ENCODE measurements at places on chromosomes 2 and 18.

DNA sequence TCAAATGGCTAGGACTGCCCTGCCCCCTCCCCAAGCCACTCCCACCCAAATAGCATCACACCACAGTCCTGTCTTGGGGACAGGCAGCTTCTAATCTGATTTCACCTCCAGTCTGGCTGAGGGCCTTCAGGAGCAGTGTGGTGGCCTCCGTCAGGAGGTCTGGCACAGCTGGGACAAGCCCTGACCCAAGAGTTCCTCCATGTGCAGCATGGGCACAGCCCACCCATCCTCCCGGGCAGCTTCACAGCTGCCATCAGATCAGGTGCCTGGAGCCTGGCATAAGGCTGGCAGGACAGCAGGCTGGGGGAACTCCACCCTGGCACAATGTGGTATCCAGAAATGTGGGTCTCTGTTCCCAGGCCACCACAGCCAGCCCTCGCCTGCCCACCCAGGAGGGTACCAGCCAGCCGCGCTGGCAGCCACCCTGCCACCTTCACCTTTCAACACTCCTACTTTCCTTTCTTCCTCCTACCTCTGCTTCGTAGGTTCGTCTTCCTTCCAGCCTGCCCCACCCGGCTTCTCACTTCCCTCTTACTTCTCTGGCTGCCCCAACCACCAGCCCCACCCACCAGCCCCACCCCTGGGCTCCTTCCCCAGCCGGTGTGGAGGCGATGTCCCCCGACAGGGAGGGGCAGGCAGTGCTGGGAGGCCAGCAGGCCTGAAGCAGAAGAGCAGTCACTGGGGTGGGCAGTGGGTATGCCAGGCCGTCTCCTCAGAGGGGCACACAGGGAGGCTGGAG is at the start of gene CAPG:
Gene CAPG, minus strand, starts transcription at position 522 of the 739 bp plus-strand sequence. CDS start 8,221 bp downstream, outside the sequence.
- DNase-seq, result no peak

- DNase-seq, result no peak
Observed at GRCh38 chr18:63292831-63293683, 26.5 kb downstream of the BCL2 start.

DNA sequence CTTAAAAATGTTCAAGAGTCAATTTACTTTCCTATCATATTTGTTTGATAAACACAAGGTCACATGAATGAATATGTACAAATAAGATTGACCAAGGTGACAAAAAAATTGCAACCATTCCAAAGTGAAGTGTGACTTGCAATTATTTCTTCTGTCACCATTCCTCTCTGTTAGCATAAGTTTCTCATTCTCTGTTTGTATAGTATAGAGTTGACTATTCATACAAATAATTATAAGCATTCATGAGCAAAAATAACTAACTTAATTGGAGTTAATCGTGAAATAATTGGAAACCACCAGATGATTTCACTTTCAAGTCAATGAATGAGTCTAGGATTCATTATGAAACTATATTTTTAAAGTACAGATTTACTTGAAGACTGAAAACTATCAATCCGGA is 42.1 kb downstream of the PGAP1 start:
- no peak for DNase-seq

DNA sequence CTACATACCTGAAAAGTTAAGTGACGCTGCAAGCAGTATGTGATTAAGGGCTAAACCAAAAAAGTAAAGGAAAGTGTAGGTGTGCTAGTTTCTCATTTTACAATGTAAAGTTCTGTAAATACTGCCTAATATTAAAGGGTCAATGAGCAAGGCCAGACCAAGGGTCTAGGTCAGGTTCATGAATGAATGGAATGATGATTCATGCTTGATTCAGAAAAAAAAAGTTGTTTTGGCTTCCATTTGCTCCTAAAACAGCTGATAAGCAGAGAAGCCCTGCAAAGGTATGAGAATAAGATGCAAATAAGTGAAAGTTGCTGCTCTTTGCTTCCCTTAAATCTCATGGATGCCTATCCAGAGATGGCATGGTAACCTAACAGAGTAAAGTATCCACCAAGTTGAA is 61.3 kb downstream of the PTRHD1 start:
- DNase-seq, result no peak

DNA sequence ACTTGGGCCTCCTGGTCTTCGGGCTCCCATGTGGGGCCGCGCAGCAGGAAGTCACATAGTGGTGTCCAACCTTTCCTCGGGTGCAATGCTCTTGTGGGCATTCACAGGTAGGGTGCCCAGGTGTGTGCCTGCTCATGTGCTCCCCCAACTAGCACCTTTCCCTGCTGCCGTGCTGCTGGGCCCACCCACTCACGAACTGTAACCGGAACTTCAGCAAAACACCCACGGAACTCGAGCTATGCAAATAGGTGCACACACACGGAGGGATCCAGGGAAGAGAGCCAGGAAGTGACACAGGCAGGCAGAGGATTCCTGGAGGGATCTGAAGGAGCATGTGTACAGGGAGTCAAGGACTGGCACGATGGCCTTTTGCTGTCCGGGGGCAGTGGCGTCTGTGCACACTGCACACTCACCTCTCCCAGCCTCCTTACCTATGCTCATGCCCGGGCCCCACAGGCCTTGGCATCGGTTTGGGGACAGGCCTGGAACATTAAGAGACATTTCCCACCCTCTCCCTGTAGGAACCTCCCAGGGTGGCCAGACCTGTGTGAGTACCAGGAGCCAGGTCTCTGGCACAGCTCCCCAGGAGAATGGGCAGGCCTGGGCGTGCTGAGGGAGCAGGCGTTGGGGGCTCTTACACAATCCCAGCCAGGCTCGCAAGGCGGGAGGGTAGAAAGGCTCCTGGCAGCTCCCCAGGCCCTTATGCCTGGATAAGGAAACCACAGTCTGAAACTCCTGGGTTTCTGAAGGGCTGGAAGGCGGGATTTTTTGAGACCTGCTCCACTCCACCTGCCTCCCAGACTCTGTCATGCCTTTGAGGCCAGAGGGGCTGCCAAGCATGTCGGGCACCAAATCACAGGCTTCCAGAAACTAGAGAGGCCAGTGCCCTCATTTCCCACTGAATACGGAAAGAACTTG is 6.6 kb upstream of the PTMA start:
- DNase-seq, result no peak

DNA sequence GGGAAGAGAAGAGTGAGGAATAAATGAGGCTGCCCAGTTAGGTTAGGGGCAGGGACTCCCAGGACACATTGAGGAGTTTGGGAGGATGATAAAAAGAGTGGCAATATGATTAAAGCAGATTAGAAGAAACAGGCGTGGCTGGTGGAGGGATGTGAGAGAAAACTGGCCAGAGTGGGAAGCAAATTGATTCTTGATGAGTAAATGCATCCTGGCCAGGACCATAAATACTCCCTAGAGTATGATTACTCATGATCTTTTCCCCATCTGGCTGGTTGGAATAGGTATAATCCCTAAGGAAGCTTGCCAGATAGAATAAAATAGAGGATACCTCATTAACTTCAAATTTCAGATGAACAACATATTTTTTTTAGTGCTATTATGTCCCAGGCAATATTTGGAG is 21.5 kb upstream of the DAW1 start:
- DNase-seq, result no peak

DNA sequence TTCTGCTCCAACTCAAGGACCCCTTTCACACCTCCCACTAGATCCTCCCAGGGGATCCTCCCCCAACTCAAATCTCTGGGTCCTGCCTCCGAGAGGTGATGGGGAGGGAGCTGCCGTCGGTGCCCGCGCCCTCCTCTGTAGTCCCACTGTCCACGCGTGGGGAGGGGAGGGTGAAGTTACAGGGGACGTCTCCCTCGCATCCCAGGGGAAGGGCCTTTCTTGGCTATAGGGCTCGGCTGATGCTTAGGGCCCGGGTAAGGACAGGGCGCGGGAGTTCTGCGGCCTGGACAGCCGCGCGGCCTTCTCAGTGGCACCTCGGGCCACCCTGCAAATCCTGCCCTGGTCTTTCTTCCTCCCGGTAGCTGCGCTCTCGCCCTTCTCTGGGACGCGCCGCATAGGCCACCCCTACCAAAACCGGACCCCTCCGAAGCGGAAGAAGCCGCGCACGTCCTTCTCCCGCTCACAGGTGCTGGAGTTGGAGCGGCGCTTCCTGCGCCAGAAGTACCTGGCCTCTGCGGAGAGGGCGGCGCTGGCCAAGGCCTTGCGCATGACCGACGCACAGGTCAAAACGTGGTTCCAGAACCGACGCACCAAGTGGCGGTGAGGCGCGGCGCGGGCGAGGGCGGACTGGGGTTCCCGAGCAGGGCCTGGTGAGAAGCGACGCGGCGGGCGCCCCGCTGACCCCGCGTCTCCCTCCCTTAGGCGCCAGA is 1.2 kb downstream of the TLX2 start:
- no peak for DNase-seq

GRCh38 chr2:172293952-172294351 is 133.4 kb upstream of the ITGA6 start:
- no peak for DNase-seq

DNA sequence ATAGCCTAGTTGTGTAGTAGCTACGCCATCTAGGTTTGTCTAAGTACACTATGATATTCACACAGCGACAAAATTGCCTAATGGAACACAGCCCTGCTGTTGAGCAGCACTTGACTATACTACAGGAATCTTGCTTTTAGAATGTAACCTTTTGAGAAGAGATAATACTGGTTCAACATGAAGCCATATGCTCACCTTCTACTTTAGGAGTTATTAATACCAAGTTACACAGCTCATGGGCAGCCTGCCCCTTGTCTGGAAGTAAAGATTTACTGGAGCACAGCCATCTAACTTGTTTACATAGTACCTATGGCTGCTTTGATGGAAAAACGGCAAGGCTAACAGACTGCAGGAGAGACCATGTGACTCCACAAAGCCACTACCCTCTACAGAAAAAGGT is 174.8 kb downstream of the DYM start:
- DNase-seq, result no peak

DNA sequence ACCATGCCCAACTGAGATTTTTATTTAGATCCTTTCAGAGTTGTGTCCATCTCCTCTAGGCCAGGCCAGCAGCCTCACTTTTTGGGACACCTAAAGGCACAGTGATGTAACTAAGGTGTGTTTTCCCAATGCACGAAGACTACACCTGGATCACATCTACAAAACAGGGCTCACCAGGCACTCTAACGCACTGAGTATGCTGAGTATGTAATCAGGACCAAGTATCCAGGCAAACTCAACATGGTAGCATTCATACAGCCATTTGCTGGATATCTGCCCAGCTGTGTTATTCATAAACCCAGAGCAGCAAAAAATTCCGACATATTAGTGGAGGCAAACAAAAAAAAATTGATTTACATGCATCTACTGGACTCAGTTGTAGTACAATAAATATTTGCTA is 33.8 kb downstream of the LPIN2 start:
- DNase-seq, result no peak

DNA sequence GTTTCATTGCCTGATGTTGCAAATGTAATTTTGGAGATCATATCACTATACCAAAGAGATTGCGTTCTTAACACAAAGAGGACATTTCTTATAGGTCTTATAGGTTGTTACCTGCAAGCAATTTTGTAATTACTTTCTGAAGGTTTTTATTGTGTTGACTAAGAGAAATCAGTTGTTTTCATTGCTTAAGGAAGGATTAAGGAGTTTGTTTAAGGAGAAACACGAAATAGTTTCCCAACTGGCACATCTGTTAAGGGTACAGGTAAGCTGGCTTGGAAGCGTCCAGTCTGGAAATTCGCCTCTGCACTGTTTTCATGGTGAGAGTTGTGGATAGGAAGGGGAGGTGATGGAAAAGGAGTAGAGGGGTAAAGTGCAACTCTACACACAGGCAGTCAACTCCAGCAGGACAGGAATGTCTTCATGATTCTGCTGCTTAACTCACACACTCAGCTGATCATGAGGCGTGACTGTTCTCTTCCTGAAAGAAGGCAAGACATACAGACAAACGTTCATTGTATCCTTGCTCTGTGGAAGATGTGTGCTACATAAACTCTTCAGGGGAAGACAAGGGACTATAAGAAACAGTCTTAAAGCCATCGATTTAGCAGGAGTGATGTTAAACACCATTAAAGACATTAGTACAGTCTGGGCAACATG is 61.4 kb upstream of the ACSL3 start:
- no peak for DNase-seq

DNA sequence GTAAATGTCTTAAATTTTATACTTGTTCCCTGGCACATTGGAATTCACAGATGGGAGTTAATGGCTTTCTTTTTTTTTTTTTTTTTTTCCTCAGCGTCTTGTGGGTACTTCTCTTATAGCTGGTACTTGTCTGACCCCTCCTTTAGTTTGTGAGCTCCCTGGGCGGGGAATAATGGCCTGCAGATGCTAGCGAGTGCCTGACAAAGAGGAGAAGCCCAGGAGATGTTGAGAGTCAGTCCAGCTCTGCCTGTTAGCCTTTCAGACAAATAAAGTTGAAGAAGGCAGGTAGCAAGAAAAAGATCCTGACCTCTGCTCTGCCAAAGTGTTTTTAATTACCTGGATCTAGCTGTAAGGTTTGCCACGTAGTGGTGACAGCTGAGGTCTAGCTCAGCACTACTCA is 6.6 kb downstream of the BCL2L11 start:
- DNase-seq, result no peak

DNA sequence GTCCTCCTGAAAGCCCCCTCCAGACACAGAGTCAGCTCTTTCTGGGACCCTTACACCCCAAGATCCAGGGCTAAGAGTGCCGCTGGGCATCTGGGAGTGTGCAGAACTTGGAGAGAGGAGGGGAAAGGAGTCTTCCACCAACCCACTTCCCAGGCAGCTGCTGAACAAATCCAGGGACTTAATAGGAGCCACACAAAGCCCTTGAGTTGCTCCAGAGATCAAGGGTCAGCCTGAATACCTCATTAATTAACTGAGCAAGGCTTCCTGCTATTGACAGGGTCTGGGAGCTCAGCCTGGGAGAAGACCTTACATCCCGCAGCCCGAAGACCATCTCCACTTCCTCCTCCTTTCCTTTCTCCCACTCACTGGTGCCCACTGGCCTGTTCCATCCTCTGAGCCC is 108.3 kb downstream of the CELF4 start:
- DNase-seq, result no peak

DNA sequence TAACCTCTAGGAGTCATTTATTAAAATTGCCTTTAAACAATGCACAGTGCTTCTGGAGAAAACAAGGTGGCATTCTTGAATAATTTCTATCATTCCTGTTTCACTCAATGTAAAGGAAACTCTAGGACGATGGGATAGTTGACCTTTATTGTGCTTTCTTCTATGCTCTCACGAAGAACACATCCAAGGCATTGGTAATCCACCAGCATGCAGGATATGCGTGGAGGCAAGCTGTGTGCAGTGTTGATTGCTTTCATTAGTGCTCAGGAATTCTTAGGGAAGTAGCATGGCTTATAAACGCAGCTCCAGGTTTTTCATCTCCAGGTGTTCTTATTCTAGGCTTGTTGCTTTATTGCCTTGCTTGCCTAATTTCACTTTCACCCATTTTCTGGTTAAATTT is 58.4 kb upstream of the CAVIN2 start:
- DNase-seq, result no peak

DNA sequence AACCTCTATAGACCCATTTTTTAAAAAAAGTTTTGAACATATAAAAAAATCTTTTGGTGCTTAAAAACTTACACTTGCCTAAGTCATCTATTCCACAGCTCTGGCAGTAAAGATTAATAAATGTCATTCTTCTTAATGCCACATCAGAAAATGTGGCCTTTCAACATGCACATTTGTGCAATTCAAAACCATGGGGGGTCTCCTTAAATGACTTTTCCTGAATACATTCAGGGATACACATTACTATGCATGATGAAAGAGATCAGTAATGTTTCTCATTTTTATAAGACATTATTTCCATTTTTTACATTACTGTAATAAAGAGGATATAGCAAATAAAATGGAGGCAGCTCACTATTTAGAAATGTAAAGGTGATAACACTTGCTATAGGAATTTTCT is 142.3 kb downstream of the RBM43 start:
- no peak for DNase-seq

- no peak for DNase-seq
Observed at GRCh38 chr2:104318001-104318665, 535.8 kb upstream of the POU3F3 start.

All from stimulated activated CD8-positive, alpha-beta memory T cell treated with anti-CD3 and anti-CD28 coated beads, Interleukin-15, amount 100 ng/mL, for 4 hours (primary cell).